Ascending aorta (tissue), 2 donors: ENCODE measurements at places on chromosomes 3 and 15. TPM values are rescaled to one million over a fixed set of nuclear protein-coding genes. Genes with fewer than 3 reads are reported as not detected.

- H3K27me3 ChIP-seq, result no peaks in the 10 kb centered on the region
- H3K27ac ChIP-seq, result no peak overlapping the region
- DNase-seq, result no peak
- H3K36me3 ChIP-seq, result no peaks in the 10 kb centered on the region
- no peak overlapping the region for H3K4me3 ChIP-seq
These were observed 66.5 kb downstream of the ARMC8 start for GRCh38 chr3:138253609-138254008.

DNA sequence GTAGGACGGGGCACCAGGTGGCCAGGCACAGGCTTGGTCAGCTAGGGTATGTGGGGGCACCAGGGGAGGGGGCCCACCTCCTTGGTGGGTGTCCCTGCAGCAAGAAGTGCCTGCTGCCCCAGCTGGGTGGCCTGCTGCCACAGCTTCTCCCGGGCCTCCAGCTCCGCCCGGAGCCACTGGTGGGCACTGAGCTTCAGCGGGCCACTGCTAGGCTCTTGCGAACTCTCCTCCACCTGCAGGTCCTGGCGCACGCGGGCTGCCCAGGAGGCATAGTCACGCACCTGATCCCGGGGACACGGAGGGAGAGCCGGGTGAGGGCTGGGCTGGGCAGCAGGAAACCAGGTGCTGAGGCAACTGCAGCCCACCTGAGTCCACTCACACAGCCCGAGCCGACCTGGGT lies 25.5 kb downstream of the SPTBN5 start:
- no peaks in the 10 kb centered on the region for H3K36me3 ChIP-seq
- no peak for DNase-seq
- H3K4me3 ChIP-seq, result no peak overlapping the region
- no peaks in the 10 kb centered on the region for H3K4me1 ChIP-seq

- no peaks in the 10 kb centered on the region for H3K36me3 ChIP-seq
- no peak overlapping the region for H3K4me3 ChIP-seq
- no peak for DNase-seq
- no peaks in the 10 kb centered on the region for H3K4me1 ChIP-seq
These were observed 51.0 kb downstream of the ZDHHC19 start for GRCh38 chr3:196159952-196160804.

DNA sequence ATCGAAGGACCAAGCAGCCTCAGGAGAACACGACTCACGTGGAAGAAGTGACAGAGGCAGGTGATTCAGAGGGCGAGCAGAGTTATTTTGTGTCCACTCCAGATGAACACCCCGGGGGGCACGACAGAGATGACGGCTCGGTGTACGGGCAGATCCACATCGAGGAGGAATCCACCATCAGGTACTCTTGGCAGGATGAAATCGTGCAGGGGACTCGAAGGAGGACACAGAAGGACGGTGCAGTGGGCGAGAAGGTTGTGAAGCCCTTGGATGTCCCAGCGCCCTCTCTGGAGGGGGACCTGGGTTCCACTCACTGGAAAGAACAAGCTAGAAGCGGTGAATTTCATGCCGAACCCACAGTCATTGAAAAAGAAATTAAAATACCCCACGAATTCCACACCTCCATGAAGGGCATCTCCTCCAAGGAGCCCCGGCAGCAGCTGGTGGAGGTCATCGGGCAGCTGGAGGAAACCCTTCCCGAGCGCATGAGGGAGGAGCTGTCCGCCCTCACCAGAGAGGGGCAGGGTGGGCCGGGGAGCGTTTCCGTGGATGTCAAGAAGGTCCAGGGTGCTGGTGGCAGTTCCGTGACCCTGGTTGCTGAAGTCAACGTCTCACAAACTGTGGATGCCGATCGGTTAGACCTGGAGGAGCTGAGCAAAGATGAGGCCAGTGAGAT lies 26.0 kb downstream of the SYNM start:
- no peak overlapping the region for H3K27ac ChIP-seq
- no peak overlapping the region for H3K4me3 ChIP-seq
- H3K36me3 ChIP-seq, result peaks cover 33% of the 10 kb centered on the region
- H3K27me3 ChIP-seq, result no peaks in the 10 kb centered on the region
- no peak for DNase-seq

Gene CATSPER2
- total RNA-seq, result 1.4 TPM

GRCh38 chr3:171428321-171428787 lies 31.9 kb downstream of the TNIK start:
- H3K4me3 ChIP-seq, result no peak overlapping the region
- DNase-seq, result no peak
- no peaks in the 10 kb centered on the region for H3K36me3 ChIP-seq
- H3K27ac ChIP-seq, result no peak overlapping the region
- no peaks in the 10 kb centered on the region for H3K4me1 ChIP-seq

- H3K4me3 ChIP-seq, result no peak overlapping the region
- H3K27ac ChIP-seq, result no peak overlapping the region
- H3K4me1 ChIP-seq, result no peaks in the 10 kb centered on the region
- no peak for DNase-seq
- H3K36me3 ChIP-seq, result no peaks in the 10 kb centered on the region
These were observed 447.5 kb downstream of the IGSF11 start for GRCh38 chr3:118587037-118587741.

Gene ARPIN
- total RNA-seq, result 29.8 TPM

Gene LRRC3B
- not detected for total RNA-seq

DNA sequence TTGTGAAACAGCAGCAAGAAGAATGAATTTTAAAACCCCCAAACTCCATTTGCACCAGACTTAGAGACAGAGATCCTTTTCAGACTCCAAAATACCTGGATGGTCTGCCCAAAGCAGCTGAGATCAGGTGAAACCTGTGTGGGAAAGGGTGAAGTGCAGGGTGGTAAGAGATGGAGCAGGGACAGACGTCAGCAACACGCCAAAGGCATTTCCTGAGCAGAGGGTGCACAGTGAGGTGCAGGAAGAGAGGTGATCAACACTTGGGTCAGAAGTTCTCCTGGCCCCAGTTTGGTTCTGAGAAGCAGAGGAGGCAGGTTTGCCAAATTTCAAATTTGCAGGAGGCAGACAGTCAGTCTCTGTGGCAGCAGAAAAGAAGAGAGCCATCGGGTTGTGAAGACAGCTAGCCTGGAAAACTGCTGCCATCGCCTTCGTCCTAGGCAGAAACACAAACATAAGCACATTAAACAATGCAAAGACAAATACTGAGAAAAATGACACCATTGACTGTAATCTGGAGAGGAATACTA lies 9.8 kb downstream of the CCR4 start:
- H3K4me1 ChIP-seq, result no peaks in the 10 kb centered on the region
- no peak for DNase-seq
- H3K27ac ChIP-seq, result no peak overlapping the region
- no peaks in the 10 kb centered on the region for H3K36me3 ChIP-seq
- no peak overlapping the region for H3K4me3 ChIP-seq

Gene MYH15
- not detected for total RNA-seq

Gene PROK2
- total RNA-seq, result not detected

DNA sequence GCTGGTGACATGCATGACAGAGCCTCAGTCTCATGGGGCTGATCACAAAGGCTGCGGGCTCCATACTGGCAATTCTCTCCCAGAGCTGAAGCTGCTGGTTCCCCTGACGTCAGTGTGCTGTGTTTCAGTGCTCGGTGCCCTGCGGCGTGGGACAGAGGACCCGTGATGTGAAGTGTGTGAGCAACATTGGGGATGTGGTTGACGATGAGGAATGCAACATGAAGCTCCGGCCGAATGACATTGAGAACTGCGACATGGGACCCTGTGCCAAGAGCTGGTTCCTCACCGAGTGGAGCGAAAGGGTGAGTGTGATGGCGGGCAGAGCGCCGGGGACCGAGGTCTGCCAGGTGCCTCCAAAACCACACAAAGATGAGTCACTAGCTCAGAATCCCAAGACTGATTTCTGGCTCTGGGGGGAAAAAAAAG lies 62.0 kb upstream of the NR2E3 start:
- no peaks in the 10 kb centered on the region for H3K4me1 ChIP-seq
- H3K36me3 ChIP-seq, result no peaks in the 10 kb centered on the region
- no peak overlapping the region for H3K4me3 ChIP-seq
- H3K27ac ChIP-seq, result no peak overlapping the region
- DNase-seq, result no peak

DNA sequence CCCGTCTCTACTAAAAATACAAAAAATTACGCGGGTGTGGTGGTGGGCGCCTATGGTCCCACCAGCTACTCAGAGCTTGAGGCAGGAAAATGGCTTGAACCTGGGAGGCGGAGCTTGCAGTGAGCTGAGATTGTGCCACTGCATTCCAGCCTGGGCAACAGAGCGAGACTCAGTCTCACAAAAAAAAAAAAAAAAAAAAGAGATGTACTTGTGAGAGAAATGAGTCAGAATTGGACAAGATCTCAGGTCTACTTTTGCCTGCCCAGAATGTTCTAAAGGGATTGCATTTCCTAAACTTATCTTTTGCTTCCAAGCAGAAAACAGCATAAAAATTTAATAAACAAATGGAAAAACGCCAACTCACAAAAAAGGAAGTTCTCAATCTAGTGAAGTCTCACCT lies 167.5 kb downstream of the NR2F2 start:
- H3K27me3 ChIP-seq, result no peaks in the 10 kb centered on the region
- H3K36me3 ChIP-seq, result no peaks in the 10 kb centered on the region
- H3K4me3 ChIP-seq, result no peak overlapping the region
- no peaks in the 10 kb centered on the region for H3K4me1 ChIP-seq

GRCh38 chr3:106282943-106283342 lies 414.1 kb upstream of the CBLB start:
- H3K4me3 ChIP-seq, result no peak overlapping the region
- no peaks in the 10 kb centered on the region for H3K36me3 ChIP-seq
- no peak for DNase-seq

Gene ZNF80
- 23.7 TPM for total RNA-seq

Gene CFAP100
- not detected for total RNA-seq

DNA sequence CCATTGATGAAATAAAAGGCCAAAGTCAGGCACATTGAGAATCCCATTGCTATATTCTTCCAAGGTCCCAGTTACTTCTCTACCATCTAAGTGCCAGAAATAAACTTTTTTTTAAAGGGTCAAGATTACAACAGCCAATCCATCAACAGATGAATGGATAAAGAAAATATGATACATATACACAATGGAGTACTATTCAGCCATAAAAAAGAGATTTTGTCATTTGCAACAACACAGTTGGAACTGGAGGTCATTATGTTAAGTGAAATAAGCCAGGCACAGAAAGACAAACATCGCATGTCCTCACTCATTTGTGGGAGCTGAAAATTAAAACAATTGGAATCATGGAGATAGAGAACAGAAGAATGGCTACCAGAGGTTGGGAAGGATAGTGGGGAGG lies 25.5 kb downstream of the ULK4 start:
- DNase-seq, result no peak
- no peaks in the 10 kb centered on the region for H3K36me3 ChIP-seq
- no peak overlapping the region for H3K4me3 ChIP-seq
- no peaks in the 10 kb centered on the region for H3K4me1 ChIP-seq
- H3K27ac ChIP-seq, result no peak overlapping the region

DNA sequence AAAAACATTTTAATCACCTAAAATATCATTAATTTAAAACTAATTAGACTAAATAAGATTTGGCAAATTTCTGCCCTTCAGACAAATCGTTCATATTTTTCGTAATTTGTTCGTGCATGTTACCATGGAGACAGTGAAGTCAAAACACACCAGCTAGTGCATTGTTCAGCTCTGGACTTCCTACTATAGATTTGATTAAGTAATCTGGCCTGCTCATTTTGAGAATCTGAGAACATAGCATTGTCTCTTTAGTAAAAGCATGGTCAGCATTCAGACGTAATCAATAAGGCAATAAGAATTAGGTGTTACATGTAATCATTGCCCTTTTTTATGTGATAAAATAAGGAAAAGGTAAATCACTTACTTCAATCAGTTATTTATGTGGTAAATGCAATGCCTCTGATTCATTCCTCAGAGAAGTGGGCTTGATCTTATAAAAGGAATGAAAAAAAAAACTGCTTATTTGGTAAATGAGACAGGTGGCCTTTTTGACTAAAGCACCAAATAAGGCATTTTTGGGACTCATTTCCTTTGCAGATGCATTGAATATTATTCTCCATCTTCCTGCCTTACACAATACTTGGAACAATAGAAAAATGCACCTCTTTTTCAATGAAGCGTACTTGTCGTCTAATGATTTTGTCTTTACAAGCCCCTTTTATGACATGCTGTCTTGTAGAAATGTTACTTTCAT lies 84.5 kb upstream of the FNDC3B start:
- no peaks in the 10 kb centered on the region for H3K27me3 ChIP-seq
- H3K36me3 ChIP-seq, result no peaks in the 10 kb centered on the region
- H3K4me3 ChIP-seq, result no peak overlapping the region
- H3K4me1 ChIP-seq, result no peaks in the 10 kb centered on the region
- no peak overlapping the region for H3K27ac ChIP-seq

Gene SI
- not detected for total RNA-seq

Gene GOLGA6L10
- 1.5 TPM for total RNA-seq

DNA sequence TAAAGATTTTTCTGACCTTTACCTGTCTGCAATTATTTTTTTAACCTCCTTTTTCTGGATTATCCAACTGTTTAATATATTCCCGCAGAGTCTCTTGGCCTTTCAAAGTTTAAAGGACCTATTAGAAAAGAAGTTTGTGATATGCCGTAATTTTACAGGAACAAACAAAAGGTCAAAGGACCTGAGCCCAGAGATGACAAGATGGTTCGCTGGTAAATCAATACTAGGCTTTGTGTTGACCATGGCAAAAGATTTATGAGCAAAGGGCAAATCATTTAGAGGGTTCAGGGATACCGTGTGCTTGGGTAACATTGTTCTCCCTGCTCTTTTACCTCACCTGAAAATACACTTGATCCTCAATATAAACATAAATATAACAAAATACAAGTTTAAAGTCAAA lies 923.5 kb downstream of the ROBO1 start:
- no peak overlapping the region for H3K27ac ChIP-seq
- H3K4me3 ChIP-seq, result no peak overlapping the region
- H3K27me3 ChIP-seq, result no peaks in the 10 kb centered on the region

DNA sequence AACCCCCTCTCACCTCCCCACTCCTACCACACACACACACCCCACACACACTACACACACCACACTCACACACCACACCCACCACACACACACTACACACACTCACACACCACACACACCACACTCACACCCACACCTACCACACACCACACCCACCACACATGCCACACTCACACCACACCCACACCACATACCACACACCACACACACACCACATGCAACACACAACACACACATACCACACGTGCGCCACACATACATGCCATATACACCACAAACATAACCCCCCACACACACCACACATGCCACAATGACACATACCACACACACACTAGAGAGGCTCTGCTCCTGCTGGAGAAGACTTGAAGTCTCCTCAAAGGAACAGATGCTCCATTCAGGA lies 5.9 kb upstream of the ITPKA start:
- no peaks in the 10 kb centered on the region for H3K36me3 ChIP-seq
- no peaks in the 10 kb centered on the region for H3K27me3 ChIP-seq
- H3K4me1 ChIP-seq, result peaks cover 5% of the 10 kb centered on the region
- H3K4me3 ChIP-seq, result no peak overlapping the region
- DNase-seq, result no peak

DNA sequence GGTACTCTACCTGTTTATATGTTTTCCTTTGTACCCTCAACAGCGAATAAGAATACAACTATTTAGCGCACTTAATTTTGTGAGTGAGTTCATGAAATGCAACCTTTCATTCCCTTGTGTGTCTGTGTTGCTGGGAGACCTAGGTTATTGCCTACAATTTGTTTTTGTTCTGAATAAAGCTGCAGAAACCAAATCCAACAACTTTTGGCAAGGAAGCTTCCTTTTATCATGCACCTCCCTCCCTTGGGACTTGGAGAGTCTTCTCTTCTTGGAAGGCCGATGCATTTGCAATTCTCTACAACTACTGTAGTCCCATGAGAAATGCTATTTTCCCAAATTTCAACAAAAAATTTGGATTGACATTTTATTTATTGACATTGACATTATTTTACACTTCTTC lies 1002.4 kb upstream of the CADM2 start:
- DNase-seq, result no peak
- no peaks in the 10 kb centered on the region for H3K27me3 ChIP-seq
- no peaks in the 10 kb centered on the region for H3K4me1 ChIP-seq
- no peaks in the 10 kb centered on the region for H3K36me3 ChIP-seq
- no peak overlapping the region for H3K4me3 ChIP-seq
